EL (cell line): ENCODE measurements at places on chromosomes 12 and 14.
A peak's percentile ranks its signal among the peaks of the same experiment; 100 is the strongest.

GRCh38 chr12:5076761-5077160, 33.1 kb downstream of the KCNA5 start:
- DNase-seq = no peak

DNA sequence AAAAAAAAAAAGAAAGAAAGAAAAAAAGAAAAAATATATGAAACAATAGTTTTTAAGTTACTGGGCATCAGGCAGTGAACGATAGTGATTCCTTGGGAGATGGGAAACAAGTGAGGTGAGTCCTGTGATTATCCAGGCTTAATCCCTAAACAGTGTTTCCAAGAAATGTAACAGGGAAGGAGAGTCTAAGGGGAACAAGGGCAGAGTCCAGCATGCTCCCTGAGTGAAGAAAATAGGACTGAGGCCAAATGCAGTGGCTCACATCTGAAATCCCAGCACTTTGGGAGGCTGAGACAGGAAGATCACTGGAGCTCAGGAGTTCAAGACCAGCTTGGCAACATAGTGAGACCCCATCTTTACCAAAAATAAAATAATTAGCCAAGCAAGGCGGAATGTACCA, 40.7 kb downstream of the R3HDM2 start:
- DNase-seq = peak; percentile 7

GRCh38 chr14:77478796-77479195, 19.8 kb downstream of the ISM2 start:
- DNase-seq = no peak

DNA sequence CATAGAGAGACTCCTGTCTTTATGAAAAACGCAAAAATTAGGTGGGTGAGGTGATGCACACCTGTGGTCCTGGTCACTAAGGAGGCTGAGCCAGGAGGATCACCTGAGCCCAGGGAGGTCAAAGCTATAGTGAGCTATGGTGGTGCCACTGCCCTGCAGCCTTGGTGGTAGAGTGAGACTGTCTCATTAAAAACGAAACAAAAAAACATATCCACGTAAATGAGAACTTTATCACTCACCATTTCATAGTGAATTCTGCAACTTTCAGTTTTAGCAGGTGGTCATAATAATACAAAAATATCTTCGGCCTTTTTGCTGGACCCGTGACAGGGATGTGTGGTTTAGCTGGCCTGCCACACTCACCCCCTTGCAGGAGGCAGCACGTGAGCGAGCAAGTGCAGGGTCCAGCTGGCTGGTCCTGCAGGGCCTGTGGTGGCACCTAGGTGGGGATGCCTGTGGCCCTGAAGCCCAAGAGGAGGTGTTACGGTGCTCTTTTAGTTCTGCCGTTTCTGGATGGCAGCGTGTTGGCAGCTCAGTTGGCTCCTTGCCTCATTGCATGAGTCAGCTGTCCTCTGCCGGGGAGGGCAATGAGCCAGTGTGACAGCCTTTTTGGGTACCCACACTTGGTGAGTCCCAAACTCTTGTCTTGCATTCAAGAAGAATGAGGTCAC, 1330.7 kb upstream of the TMEM132C start:
- peak; percentile 24 for DNase-seq

- DNase-seq = no peak
Measured at GRCh38 chr14:54697001-54697400, 130.1 kb downstream of the SAMD4A start.

DNA sequence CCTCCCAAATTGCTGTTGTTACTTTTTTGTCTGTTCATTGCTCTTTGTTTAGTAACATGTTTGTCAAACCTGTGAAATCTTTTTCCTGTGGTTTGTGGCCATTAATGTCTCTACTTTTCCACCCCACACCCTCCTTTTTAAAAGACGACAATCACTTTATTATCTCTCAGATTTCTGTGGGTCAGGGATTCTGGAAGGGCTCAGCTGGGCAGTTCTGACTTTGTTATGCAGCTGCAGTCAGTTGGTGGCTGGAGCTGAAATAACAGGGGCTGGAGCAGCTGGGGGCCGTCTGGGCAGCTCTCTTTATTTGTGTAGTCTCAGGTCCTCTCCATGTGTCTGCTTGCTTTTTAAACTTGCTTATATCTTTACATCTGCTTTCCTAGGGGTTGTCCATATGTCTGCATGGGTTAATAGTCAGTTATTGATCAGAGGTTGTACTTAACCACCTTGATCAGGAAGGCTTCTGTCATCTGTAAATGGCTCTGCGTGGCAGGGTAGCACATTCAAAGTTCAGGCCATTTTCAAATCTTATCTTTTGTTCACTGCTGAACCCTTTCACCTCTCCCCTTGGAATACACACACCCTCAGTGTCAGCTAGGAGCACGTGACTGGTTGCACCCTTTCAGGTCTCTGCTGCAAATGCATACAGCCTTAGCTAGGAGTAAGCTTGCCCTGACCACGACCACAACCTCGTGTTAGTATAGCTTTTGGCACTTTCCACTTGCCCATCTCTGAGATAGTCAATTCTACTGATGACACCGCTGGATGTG, 27.9 kb downstream of the BORCS5 start:
- no peak for DNase-seq

- DNase-seq = no peak
Measured at GRCh38 chr12:110310763-110311162, 29.7 kb downstream of the ATP2A2 start.

- DNase-seq = peak; percentile 47
Measured at GRCh38 chr12:95815632-95816212, 25.2 kb upstream of the NTN4 start.

DNA sequence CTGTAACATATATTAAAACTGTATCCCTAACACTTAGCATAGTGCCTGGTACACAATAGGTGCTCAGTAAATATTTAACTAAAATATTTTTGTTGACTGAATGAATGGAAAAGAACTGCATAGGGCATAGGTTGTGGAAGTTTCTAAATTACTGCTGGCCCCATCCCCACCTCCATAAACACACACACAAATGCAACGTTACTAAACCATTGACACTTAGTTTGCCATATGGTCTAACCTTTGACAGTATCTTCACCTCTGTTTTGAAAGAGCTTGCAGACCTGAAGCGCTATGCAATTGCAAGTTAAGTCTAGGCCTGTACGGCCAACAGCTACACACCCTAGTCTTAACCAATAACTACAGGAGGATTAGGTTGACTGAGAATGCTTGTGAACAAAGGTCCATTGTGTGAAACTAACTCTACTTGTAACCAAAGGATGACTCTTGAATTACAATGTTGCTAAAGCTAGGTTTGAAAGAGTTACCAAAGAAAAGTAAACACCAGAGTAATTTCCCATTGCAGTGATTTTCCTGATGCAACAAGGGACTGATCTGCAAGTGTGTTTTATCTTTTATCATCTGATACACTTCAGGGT, 924 bp upstream of the MANSC1 start:
- no peak for DNase-seq

- DNase-seq = no peak
Measured at GRCh38 chr14:25552826-25553225, 502.9 kb upstream of the STXBP6 start.

- DNase-seq = no peak
Measured at GRCh38 chr14:37399517-37399916, 195.5 kb downstream of the FOXA1 start.

- DNase-seq = no peak
Measured at GRCh38 chr12:124177276-124177950, 117.5 kb upstream of the RFLNA start.

DNA sequence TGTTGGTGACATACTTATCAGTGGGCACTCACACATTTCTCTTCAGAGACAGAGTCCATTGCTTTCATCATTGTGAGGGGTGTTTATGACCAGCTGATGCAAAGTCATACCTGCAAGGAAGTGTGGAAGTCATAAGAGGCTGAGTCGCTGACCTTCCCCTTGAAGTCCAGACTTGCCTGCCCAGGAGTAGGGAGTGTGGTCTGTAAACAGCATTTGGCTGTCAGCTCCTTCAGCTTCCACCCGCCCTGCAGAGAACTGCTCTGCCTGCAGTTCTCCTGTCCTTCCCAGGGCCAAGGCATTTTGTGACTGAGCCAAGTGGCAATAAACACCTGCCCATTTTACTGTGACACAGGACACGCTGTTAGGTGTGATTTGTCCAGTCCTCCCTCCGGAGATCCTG, 801.3 kb downstream of the BCL11B start:
- no peak for DNase-seq

- DNase-seq = no peak
Measured at GRCh38 chr12:123808167-123808566, 46.1 kb downstream of the DNAH10 start.

DNA sequence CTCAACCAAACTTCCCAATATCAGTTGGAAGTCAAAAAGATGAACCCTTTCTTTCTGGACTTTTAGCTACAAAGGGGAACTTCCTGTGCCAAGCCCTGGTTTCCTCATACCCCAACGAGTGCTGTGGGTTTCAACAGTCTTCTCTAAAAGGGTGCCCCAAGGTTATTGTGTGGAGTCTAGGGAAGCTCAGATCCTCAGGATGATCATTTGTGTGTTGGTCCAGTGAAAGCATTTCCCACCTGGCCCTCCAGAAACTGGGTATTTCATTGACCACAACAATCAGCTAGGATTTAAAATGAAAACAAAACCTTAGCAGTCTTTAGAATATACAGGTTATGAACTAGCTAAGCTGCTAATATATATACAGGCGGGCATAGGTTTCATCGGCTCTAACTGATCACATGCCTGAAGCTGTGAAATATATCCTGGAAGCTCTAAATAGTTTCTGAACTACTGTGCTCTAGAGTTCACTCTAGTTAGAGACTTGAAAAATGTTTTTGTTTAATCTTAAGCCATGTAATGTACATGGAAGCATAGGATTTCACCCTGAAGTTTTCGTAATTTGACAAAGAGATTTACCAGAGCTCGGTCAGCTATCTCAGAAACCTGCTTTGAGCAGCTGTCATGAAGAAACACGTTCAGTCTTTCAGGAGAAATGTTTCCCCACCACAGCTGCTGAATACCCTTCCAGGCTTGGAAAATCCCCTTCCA, 29.6 kb downstream of the P2RX4 start:
- DNase-seq = no peak

DNA sequence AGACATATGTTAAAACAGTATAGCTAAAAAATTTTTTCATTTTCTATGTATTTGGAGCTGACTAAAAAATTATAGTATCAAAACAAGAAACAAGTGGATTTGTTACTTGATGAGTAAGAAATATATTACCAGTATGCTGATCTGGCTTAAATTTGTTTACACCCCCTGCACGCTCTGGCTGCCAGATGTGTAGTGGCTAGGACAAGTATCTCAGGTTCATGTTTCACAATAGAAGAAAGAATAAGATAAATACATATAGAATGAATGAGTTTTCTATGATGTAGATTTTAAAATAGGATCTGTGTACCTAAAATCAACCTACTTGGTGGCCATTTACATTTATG, 13.1 kb downstream of the NAA30 start:
- no peak for DNase-seq

- DNase-seq = no peak
Measured at GRCh38 chr12:11769723-11770514, 120.4 kb downstream of the ETV6 start.

GRCh38 chr14:100362311-100362927, 39.3 kb downstream of the SLC25A47 start:
- DNase-seq = no peak

GRCh38 chr12:84508851-84509260, 403.7 kb downstream of the SLC6A15 start:
- no peak for DNase-seq

- DNase-seq = no peak
Measured at GRCh38 chr12:48390026-48390425, 39.3 kb upstream of the ZNF641 start.

- no peak for DNase-seq
Measured at GRCh38 chr12:10551375-10551774, 45.7 kb downstream of the EIF2S3B start.

GRCh38 chr12:121792607-121793439, 665 bp downstream of the RHOF start:
- no peak for DNase-seq

DNA sequence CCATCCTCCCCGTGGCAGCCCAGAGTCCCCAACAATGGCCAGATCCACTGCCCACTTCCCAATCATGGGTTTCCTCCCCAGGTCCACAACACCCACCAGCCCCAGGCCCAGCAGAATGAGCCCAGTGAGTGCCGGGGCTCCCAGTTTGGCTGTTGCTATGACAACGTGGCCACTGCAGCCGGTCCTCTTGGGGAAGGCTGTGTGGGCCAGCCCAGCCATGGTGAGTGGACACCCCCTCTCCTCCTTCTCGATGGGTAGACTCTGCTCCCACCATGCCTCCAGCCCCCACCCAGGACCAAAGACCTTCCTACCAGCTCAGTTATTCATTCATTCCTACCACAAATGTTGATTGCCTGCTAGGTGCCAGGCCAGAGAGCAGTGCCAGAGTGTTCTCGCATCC, 23.8 kb downstream of the PAPLN start:
- DNase-seq = no peak
